Bronchial epithelial cell (primary cell): ENCODE measurements at places on chromosomes 6 and 20. TPM values are rescaled to one million over a fixed set of nuclear protein-coding genes. Genes with fewer than 3 reads are reported as not detected.
A peak's percentile ranks its signal among the peaks of the same experiment; 100 is the strongest.

DNA sequence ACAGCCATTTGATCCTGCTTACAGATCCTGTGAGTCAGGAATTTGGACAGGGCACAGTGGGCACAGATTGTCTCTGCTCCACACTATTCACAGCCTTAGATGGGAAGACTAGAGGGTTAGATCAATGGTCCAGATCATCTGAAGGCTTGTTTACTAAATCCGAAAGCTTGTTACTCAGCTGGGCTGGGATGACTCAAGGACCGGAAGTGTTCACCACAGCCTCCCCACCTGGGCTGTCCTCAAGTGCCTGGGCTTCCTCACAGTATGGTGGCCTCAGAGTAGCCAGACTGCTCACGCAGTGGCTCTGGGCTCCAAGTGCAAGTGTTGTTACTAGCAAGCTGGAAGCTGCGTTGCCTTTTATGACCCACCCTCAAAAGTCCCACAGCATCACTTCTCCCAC lies 75.4 kb upstream of the INSM1 start:
- no peak for DNase-seq

DNA sequence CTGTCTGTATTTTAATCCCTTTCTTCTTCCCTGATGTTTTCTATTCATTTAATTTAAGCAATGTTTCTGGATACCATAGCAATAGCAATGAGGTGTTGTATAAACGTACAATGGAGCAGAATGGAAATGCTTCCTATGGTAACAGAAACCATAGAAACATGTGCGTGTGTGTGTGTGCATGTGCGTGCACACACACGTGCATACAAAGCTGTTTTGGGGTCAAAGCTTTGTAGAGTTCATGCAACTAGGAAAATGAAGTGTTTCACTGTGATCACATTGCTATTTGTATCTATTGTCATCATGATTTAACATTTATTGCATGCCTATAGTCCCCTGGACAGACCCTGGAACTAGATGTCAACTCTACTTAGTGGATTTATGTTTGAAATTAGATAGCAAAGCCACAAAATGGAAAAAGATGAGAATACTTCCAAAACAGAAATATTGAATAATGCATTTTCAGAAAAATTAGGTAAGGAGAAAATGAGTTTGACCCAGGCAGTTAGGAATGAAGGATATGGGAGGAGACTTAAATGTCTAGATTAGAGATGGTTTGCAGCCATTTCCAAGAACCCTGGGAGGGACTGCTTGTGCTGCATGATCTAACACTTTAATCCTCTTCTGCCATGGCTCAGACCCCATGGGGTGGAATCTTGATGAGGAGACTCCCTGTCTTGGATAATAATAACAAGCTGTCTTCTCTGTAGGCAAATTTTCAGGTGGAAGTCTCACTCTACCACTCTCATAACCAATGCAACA lies 124.4 kb downstream of the TRMT11 start:
- no peak for DNase-seq

DNA sequence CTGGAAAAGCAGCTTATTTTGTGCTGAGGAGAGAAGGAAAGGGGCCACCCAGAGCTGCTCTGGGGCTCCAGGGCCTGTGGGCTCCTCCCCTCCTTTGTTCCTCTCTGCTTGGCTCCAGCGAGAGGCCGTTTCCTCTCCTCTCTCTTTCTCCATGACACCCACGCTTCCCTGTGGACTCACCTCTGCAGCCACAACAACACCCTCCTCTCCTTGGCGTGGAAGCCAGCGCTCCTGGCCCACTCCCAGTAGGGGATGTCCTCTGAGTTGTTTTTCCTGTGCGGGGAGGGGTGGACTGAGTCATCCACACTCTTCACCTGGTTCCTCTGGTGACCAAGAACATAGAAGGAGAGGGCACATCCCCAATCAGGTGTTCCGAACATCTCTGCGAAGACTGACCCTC lies 4.9 kb upstream of the CDSN start:
- DNase-seq: peak; percentile 91

DNA sequence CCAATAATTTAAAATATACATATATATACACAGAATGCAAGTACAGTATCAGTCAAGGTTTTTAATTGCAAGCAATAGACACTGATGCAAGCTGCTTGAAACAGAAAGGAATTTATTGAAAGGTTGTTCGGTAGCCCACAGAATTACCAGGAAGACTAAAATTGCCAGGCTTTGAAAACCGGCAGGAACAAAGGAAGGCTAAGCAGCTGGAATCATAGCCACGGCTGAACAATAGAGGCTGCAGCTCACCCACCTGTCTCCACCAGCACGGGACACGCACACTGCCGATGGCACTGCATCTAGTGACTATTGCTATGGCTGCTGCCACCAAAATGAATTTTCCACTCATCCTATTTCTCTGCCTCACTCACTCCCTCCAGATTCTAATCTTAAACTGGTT lies 22.0 kb upstream of the L3MBTL3 start:
- no peak for DNase-seq

DNA sequence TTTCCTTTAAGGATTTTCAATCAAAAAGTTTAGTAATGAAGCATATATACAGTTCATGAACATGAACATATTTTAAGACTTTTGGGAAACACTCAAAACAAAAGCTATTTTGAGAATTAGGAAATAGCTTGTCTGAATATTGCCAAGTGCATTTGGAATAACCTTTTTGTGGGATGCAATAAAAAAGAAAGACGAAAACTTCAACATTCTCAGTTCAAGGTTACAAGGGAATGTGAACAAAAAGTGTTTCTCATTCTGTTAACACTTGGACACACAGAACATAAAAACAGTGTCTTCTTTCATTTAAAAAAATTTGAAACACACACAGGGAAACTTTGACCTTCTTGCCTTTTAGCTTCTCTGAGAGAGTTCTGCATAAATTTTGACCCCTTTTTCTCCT lies 72.7 kb upstream of the TCF21 start:
- no peak for DNase-seq

DNA sequence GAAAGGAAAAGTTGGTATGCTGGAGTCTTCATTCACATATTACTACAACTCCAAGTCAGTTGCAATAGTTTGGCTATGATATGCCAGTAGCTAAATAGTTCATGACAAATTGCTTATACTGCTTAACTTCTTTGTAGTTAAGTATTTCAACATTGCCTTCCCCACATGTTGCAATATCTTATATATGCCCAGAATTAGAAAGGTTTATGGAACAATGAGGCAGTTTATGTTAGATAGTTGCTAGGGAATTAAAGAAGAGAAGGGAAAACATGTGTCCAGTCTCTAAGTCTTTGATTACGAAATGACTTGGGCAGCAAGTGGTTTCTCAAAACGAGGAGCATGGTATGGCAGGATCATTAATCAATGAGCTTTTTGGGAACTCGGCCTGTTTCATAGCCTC lies 145.8 kb downstream of the PLCB4 start:
- DNase-seq: peak; percentile 32

The CEP43 gene
- total RNA-seq: 11.8 and 14.0 TPM in 2 replicates

The OTOR gene
- not detected in 2 replicates for total RNA-seq
